IPS DF 6.9 (cell line): ENCODE measurements at places on chromosomes 16 and 17.

DNA sequence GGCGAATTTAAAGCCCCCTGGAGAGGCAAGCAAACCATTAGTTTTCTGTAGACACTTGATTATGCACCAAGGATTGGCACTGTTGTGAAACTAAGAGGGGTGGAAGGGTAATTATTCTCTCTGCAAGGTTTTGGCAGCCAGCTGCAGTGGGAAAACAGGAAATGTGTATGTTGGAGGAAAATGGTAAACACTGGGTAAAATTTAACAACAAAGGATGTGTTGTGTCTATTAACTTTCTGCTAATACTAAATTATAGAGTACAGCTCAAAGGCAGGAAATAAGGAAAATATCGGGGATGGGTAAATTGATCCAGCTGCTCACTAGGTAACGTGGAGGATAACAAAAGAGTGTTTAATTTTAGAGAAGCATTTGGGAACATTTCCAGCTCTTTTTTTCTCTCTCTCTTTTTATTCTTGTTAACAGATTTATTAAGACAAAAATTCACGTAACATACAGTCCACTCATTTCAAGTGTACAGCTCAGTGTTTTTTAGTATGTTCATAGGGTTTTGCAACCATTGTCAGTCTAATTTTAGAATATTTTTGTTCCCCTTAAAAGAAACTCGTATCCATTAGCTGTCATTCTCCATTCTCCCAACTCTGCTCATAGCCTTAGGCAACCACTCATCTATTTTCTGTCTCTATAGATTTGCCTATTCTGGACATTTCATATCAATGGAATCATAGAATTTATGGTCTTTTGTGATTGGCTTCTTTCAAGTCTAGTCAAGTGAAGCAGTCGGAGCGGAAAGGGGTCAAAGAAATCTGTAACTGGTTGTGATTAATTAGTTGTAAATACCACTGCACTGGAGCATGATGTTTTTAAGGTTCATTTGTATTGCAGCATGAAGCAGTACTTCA is 41.8 kb downstream of the TANGO6 start:
- no peak for DNase-seq

- no peak for DNase-seq
Observed at GRCh38 chr16:27676839-27677238, 126.9 kb downstream of the KATNIP start.

DNA sequence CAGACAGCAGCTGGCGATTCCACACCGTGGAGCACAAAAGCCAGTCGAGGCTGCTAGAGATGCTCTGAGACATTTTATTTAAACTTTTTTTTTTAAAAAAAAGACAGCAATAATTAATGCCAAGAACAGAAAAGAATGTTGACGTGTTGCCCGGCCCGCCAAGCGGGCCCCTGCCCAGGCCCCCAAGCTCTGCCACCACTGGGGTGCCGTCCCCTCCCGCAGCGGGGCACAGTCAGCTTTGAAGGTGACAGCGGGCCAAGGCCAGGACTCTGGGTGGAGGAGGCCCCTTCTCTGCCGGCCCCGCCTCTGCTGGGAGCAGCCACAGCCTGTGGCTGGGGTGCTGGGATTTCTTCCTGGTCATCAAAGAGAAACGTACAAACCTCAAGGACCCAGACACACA is 9.8 kb downstream of the RNF166 start:
- DNase-seq, result no peak

DNA sequence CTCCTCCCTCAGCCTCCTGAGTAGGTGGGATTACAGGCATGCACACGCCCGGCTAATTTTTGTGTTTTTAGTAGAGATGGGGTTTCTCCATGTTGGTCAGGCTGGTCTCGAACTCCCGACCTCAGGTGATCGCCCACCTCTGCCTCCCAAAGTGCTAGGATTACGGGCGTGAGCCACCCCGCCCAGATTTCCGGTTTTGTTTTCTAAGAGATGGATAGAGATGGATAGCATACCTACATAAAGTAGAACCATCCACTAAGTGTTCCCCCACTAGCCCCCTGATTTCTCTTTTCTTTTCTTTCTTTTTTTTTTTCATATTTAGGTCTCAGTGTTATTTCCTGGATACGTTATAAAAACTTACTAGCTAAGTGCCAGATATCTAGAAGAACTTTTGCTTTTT is 2.0 kb downstream of the WSB1 start:
- DNase-seq, result no peak

- no peak for DNase-seq
Observed at GRCh38 chr16:69500496-69500895, 65.3 kb upstream of the NFAT5 start.

GRCh38 chr17:82659886-82660285 is 11.6 kb upstream of the WDR45B start:
- no peak for DNase-seq
